8988T (cell line): ENCODE measurements at places on chromosomes 11 and 22.

GRCh38 chr22:32080904-32081303, 37.8 kb downstream of the SLC5A1 start:
- DNase-seq, result no peak

- no peak for DNase-seq
Observed at GRCh38 chr22:37604875-37605274, 3.8 kb upstream of the GGA1 start.

DNA sequence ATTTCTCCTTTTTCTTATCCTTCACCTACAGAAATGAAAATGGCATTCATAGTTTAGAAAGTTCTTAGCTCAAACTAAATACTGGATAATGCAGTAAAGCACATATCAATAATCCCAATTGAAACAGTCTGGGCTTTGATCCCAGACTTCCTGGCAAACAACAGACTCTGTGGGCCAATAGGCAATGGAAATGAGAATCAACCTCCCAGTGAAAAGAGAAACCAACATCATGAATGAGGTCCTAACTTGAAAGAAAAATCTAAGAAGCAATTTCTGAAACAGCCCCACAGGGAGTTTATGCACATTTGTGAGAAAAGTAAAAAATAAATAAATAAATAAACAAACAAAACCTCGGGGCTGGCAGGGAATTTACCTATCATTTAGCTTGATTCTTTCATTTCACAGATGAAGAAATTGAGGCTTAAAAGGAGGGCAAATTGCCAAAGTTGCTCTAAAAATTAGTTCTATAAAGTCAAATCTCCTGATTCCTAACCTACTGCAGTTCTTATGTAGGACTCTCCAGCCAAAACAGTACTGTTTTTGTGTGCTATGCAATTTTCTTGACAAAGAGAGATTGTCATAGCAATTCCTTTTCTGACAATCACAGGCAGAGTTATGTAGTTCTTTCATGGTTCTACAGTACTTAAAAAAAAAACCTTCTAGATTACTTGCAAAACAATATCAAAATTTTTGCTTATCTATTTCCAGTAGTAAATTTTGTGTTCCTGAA, 265.8 kb downstream of the GRM5 start:
- DNase-seq, result no peak

DNA sequence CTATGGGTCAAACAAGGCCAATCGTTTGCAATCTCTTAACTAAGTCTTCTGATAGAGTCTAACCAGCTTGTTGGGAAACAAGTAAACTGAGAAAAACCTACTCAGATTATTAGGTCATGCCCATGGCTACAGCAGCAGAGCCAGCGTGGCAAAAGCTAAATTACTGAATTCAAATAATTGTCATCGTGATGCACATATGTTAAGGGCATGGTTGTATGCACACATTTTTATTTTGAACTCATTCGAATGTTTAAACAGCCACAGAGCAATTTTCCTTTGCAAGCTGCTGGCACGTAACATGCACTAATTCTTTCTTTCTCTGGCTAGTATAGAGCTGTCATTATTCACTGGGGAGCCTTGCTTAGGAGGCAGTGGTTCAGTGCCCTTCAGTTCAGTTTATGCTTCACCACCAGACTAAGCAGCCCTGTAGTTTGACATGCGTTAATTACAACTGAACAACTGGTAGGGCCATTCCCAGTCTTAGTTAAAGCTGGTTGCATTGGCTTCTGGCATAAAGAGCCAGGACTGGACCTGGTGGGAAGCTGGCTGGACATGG, 396.4 kb downstream of the METTL15 start:
- no peak for DNase-seq

GRCh38 chr11:75280227-75280701, 39.7 kb downstream of the TPBGL start:
- DNase-seq, result peak; percentile 97

GRCh38 chr11:79276736-79277325, 164.0 kb downstream of the TENM4 start:
- no peak for DNase-seq

- peak; percentile 61 for DNase-seq
Observed at GRCh38 chr22:30574997-30575671, 669 bp upstream of the GAL3ST1 start.

DNA sequence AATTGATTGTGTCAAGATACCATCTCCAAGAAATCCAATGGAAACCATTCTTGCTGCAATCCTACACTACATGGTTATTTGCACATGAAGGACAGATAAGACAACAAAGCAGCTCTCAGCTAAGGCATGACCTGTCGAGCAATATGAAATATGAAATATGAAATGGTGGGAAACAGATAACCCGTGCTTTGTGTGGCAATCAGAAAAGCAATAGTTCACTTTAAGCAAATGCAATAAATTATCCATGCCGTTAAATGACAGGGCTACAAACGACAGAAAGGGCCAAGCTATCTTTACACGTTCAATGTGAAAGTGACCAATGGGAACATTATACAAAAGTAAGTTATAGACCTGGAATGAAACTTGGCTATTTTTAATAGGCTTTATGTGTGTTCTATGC, 35.2 kb downstream of the KMT5B start:
- no peak for DNase-seq

GRCh38 chr11:61642162-61642561, 38.0 kb upstream of the DAGLA start:
- no peak for DNase-seq

- DNase-seq, result no peak
Observed at GRCh38 chr11:118295815-118296454, 8.6 kb upstream of the CD3E start.

GRCh38 chr22:24146791-24147353, 34.4 kb upstream of the SUSD2 start:
- DNase-seq, result no peak

DNA sequence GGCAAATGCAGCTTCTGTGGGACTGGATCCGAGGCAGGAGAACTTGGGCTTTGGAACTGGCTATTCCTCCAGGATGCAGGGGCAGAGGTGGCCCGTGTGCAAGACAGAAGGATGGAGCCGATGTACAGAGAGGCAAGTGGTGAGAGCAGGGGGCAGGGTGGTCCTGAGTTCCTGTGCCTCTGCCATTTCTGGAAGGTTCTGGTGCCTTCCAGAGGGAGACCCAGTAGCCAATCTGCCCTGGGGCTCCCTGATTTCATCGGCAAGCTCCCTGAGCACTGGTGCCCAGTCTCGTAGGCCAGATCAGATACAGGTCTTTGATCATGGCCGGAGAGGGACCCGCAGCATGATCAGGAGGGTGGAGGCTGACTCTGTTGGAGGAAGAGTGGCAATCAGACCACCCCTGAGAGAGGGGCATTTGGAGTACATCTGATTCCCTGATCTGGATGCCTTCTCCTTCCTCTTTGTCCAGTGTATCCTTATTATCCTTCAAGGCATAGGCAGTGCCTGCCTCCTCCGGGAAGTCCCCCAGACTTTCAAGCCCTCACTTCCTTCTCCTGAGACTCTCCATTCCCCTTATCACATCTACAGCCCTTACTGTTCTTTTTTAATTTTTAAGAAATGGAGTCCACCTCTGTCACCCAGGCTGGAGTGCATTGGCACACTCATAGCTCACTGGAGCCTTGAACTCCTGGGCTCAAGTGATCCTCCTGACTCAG, 9.7 kb downstream of the MRGPRD start:
- DNase-seq, result no peak

DNA sequence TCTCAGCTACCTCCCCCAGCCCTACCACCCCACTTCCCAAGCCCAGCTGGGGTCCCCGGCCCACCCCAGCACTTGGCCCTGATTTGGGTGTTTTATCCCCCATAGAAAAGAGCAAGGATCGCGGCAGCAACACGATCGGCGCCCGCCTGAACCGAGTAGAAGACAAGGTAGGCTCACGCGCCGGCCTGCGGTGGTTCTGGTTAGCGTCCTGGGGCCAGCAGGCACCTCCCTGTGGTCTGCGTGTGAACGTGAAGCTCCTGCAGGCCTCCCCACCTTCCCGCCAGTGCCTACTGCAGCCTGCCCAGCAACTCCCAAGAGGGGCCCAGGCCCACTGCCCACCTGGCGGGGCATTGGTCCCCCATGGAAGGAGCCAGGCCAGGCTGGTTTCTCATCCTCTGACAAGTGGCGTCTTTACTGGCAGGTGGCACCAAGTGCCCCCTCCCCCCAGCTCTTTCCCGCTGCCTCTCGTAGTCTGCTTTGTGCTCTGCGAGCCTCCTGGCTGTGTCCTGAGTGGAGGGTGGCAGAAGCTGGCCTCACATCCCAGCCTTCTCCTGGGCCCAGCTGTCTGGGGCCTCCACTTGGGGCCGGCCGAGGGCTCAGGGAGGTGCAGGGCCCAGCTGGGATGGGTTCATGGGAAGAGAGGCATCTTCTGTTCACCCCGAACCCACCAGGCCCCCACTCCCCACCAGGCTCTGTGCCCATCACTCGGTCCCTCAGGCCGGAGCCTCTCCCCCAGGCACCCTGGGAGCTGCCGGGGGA, 78.3 kb upstream of the KCNQ1OT1 start:
- no peak for DNase-seq

DNA sequence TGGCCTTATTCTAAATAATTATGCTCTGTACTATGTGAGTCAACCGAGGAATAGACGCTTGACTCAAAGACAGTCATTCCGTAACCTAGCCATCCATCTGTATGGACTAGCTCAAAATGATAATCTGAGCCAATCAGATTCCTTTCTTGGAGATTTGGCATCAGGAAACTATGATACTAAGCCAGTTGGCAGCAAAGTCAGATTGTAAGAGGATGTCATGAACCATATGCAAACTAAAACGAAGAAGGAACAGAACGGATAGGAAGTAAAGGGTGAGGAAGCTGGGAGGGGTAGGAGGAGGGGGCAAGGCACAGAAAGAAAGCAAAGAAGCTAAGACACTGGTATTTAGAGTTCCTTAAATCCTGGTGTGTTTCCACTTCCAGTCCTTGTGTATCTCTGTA, 10.7 kb upstream of the SESN3 start:
- no peak for DNase-seq

DNA sequence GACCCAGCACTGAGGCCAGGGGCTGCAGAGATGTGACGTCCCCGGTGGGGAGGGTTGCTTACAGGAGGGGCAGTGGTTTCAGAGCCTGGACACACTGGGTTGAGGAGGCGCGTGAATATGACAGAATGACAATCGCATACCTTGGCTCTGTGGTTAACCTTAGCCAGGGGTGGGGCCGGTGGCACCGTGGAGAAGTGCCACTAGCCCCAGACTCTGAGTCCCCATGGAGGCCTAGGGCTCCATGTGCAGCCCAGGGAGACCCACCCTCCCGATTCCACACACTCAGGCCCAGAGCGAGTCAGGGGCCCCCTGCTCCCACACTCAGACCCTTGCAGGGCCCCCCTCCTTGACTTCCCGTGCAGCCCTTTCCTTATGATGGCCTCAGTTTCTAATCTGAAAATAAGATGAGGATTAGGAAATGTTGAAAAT, 3.6 kb upstream of the ACR start:
- no peak for DNase-seq

DNA sequence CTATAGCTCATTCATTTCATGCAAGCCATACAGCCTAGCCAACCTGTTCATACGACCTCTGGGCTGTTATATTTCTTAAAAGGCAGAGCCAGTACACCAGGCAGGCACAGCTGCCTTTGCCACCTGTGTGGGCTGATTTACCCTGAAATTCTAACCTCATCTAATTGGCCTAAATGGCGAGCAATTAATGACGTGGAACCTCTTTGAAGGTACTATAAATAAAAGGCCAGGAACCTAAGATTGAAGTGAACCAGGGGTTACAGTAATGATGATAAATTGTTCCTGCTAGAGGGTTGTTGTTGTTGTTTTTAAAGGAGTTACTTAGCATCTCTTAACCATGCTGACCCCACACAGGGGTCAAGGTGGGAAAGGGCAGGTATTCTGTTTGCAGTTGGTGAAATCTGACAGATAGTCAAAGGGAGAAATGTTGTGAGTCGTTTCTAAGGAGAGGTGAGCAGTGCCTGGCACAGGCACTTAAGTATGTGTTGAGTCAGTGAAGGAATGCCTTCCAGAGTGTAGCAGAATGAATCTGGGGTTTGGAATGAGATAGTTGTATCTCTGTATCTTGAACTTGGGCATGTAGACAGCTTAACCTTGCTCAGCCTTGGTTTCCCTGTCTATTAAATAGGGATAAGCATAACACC, 213.5 kb upstream of the NAV2 start:
- no peak for DNase-seq

DNA sequence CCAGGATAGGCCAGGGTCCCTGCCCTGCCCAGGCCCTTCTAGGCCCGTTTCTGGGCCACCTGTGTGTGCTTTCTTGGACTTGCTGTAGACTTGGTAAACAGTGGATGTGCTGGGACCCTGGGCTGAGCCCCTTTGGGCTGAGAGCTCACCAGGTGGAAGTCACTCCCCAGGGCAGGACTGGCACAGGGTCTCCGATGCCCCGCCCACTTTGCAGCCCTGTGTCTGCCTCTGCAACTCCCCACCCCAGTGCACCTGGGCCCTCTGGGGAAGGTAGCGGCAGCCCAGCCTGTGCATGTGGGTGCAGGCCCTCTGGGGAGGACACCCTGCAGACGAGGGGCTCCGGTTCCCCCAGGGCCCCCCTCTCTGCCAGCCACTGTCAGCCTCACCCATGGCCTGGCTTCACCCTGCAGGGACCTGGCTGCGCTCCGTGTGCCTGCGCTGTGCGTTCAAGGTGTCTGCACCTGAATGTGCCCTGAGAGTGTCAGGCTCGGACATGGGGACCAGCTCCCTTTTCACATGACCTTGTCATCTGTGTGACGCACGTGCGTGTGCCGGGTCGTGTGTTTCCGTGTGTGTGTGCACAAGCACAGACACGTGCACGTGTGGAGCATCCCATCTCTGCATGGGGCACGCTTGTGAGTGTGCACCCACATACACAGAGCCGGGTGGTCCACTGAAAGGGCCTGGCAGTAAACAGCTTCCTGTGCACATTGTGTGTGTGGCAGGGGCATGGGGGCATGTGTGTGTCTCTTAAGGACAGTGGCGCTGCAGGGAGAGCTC, 118.5 kb downstream of the KCNQ1OT1 start:
- no peak for DNase-seq

DNA sequence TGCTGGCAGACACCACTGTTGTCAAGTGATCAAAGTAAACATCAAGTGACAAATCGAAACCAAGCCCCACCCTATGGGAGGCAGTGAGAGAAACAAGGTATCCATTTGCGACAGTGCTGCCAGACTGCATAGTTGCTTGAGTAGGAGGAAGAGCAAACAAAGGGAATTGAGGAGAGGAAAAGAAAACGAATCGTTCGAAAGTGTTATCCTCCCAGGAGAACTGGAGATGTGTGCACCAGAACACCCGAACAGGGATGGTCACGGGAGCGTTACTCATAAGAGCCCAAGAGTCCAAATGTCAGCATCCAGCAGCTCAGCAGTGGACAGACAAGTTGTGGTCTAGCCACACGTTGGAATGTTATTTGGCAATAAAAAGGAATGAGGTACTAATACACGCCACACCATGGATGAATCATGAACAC, 58.4 kb upstream of the NUP50 start:
- DNase-seq, result no peak

DNA sequence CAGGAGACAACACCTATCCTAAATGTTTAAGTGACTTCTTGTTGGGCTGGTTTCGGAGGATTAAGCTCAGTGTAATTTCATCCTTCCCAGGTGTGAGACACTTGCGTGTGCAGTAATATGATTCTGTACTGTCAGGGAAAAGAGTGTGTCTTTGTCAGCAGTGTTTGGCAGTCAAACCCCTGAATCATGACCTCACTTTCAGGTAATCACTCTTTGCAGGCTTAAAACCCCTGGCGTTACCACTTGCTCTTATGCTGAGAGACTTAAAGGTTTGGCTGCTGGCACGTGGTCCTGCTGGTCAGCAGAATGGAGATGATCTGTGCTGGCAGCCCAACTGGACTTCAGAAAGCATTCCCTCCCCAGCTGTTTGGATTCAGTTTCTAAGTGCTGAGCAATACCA, 56.1 kb downstream of the APIP start:
- no peak for DNase-seq

- DNase-seq, result no peak
Observed at GRCh38 chr11:35005141-35005780, 88.8 kb downstream of the PDHX start.
